Thymus (tissue), 14 donors: ENCODE measurements at places on chromosomes 6 and 20. TPM values are rescaled to one million over a fixed set of nuclear protein-coding genes. Genes with fewer than 3 reads are reported as not detected.
A peak's percentile ranks its signal among the peaks of the same experiment; 100 is the strongest.

DNA sequence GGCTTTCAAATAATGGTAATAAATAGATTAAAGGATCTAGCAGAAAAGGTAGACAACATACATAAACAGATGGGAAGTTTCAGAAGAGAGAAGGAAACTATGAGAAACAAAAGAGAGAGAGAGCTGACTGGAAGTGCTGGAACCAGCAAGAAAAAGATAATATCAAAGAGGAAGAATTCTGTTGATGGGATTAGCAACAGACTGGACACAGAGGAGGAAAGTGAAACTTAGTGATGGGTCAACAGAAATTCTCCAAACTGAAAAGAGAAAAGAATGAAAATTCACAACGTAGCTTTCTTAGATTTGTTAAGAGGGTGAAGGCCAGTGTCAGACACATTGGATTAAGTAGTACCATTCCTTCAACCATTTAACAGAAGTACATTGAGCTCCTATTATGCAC lies 48.3 kb upstream of the SIRPA start:
- DNase-seq = no peak

- no peak for DNase-seq
Observed at GRCh38 chr20:49345524-49345923, 67.7 kb upstream of the ZNFX1 start.

GRCh38 chr20:54680872-54681619 lies 205.7 kb downstream of the DOK5 start:
- peak; percentile 29 for DNase-seq

DNA sequence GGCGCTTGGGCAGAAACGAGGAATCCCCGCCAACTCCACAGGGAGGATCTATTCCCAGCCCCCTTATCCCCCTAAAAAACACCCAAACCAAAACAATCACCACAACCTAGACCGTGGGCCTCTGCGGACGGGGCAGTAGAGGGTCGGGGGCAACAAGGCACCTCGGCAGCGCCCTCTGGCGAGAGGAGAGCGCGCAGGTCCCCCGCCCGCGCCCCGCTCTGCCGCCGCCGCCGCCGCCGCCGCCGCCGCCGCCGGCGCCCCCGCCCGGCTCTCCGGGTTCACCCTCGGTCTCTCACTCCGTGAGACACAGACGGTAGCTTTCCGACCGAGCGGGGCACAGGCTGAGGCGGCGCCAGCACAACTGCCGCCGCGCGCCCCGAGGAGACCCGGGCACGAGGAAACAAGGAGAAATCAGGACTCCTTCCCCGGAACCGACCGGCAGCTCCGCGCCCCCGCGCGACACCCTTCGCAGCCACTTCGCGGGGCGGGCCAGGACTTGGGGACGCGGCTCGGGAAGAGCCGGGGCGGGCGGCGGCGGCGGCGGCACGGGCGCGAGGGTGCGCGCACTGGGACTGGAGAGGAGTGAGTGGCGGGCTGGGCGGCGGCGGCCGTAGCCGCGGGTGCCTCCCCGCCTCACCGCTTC lies at the start of gene SLC35F1:
SLC35F1 (plus strand) TSS at position 307 of the 643 bp plus-strand sequence.
- DNase-seq = peak; percentile 14

DNA sequence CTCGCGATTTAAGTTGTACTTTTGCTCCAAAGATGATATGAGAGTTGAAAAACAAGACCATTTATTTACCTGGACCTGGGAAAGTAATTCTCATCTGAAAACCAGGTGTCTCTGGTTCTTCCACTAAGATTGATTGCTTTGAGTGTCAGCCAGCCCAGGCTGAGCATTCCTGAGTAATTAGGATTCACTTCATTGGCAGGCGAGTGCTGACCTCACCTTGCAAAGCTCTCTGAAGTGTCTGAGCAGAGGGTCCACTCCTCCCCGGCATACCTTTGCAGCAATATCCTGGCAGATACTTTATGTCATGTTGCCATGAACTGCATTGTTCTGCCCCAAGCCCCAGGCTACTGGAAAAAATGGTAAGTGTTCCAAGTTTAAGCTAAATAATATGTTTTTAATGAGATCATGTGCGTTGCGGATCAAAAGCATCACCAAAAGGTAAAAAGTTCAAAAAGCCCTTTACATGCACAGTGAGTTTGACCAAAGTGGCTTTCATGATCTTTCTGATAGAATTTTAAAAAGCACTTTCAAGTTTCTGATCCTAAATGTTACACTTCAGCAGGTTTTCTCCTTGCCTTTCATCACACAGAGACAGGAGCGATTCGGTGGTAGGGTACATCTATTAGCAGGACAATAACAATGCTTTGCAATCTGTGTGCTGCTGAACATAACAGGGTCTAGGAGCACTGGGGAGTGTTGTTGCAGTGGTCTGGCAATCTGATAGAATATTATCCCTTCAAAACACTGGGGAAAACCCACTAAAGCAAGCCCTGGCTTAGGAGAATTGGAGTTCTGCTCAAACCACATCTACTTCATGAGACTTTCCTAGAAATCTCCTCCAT lies 127.8 kb upstream of the EEF1E1 start:
- DNase-seq = no peak

GRCh38 chr6:52594221-52594620 lies 17.4 kb upstream of the TRAM2 start:
- no peak for DNase-seq

- DNase-seq = no peak
Observed at GRCh38 chr6:111462770-111463391, 20.1 kb downstream of the REV3L start.

DNA sequence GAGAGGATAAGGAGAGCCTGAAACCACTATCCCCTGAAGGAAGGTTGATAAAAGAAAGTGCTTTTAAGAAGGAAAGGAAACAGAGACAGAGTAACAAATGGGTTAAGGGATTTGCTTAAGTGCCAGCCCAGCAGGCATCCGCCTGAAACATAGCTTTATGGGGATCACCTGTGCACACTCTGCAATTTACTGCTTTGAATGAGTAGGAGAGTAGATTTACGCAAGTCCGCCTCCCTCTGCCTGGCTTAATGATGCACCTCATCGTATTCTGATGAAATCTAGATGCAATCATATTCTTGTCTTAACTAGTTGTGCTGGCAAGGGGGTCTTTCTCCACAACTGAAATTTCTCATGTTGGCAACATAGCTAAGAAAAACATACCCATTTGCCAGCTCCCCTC lies 101.1 kb upstream of the ID4 start:
- no peak for DNase-seq

DNA sequence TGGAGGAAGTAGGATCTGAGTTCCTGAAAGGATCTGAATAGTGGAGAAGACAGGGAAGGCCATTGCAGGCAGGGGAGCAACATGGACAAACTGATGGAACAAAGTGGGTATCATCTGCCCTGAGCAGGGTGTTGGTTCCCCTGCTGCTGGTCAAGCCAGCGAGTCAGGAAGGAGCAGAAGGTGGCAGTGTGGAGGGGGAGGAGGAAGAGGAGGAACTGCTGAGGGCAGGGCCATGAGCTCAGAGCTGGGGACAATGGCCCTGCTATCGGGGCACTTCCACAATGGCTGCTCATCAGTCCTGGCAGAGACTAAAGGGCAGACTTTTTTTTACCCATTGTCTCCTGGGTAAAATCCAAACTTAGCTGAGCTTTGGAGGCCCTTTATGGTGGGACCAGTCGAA lies 13.6 kb downstream of the CNBD2 start:
- no peak for DNase-seq

DNA sequence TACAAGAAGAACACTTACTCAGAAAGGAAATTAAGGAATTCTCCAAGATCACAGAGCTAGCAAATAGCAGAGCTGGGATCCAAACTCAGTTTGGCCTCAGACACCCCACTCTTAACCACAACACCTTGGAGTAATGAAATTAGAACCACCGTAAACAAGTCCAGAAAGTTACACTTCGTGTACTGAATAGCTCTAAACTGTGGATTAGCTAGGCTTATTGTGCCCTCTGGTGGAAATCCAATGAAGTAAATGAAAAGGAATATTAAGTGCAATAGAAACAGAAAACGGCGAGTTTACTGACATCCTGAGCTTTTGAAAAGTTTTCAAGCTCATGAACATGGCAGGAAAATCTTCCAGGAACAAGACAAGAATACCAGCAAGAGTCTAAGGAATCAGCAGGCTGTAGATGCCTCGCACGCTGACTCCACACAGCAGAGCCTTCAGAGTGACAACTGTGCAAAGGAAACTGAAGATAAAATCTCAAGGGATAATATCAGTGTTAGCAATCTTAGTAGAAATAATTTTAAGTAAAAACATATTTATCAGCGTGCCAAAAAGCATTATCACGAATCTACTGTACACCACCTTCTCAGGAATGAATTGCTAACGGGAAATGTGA lies 34.6 kb downstream of the FBXO5 start:
- peak; percentile 15 for DNase-seq

GRCh38 chr6:37765182-37765775 lies 54.2 kb upstream of the ZFAND3 start:
- DNase-seq = no peak

- DNase-seq = no peak
Observed at GRCh38 chr6:132713352-132714134, at the start of gene VNN1. Gene VNN1, minus strand, starts transcription at chr6:132714055. Its CDS starts 20 bp downstream, at chr6:132714035.

GRCh38 chr6:143200167-143200770 lies 139.6 kb downstream of the AIG1 start:
- DNase-seq = no peak

- peak; percentile 26 for DNase-seq
Observed at GRCh38 chr6:17707371-17707651, 586 bp upstream of the NUP153 start.

DNA sequence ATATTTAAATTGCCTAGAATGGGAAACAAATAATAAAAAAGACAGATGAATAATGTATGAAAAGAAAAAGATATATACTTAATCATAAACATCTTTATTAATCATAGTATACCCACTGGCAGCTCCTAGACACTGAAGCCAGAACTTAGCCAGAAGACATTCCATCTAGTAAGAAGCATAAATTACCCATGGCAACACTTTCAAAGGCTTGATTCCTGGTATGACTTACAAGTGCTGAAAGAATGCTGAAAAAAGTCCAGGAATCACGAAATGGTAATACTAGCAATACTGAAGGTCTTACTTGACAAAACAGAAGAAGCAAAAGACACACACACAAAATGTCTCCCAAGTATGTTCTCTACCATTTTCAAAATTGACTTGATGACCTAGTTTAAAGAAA lies 38.0 kb downstream of the RWDD2A start:
- DNase-seq = no peak

GRCh38 chr6:40845553-40845952 lies 193.5 kb downstream of the UNC5CL start:
- DNase-seq = no peak

GRCh38 chr6:34911822-34912221 lies 22.8 kb downstream of the ANKS1A start:
- no peak for DNase-seq

DNA sequence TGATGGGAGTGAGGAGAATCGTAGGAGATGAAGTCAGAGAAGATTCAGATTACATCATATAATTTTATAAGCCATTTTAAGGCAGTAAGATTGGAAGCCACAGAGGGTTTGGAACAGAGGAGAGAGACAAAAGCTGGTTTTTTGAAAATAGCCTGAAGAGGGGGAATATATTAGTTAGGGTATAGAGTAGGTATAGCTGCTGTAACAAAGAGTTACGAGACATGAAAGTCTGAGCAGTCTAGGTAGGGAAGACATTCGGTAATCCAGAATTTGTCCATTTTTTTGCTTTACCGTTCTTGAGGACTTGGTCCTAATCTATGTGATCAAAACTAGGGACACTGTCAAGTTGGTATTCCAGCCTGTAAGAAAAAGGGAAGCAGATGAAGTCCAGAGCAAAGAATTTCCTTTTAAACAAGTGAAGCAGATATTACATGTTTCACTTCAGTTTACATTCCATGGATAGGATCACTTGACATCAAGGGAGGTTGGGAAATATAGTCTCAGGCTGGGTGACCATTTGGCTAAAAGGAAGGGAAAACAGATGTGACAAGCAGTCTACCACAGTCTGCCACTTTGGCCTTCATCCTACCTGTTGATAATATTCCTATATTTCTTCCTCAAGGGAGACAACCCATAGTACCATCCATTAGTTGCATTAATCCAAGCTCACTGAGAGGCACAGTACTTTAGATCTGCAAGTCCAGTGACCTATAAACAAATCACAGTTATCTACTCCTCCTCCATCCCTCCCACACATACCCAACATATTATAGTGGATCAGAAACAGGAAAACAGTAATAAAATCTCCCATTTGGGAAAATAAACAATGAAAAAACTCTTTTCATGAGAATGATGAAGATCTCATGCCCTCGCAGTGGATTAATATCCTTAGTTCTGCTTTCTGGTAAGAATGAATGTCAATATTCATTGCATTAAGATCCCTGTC lies 10.2 kb downstream of the FAM135A start:
- DNase-seq = no peak

DNA sequence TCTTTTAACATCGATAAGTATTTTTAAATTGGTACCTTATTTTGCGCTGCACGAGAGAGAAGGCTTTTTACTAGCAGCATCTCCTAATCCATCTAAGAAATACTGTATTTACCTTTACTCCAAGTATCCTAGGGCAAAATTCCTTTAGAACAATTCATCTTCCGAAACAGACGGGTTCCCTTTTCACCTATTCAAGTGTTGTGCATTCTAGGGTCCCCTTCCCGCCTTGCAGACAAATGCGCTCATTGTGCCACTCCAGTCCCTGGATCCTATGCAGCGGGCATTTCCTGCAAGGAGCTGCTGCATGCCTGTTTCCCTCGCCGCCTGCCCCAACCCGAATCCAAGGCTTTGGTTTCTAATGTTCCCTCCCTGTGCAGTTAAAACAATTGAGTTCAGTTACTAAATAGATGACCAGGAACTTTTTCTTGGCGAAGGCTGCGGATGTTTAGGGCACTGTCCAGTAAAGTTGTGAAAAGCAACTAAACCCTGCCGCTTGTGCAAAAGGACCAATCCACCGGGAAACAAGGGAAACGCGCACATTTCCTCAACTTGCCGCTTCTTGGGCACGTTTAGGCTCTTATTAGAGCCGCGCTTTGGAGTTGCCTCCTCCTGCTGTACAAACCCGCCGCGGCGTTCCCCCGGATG lies 556 bp upstream of the SCAF8 start:
- DNase-seq = peak; percentile 55

- no peak for DNase-seq
Observed at GRCh38 chr20:63253438-63254231, 628 bp downstream of the NKAIN4 start.

GRCh38 chr20:59667981-59668515 lies 63.7 kb downstream of the PHACTR3 start:
- no peak for DNase-seq

DNA sequence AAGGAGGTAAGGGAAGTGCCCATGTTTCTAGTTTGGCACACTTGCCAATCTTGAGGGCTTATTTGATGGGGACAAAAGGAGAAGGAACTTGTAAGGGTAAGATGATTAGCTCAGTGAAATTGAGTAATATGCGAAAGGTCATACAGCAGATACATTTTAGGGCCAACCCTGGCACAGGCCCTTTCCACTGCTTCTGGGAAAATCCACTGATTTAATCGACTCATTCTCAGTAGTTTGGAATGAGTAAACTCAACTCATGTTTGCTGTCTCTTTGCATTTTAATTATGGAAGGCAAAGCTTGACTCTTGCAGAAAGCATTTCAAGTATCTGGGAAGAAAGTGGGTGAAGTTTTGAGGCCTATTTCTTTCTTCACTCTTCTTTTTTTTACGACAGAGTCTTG lies 20.0 kb downstream of the PHF20 start:
- DNase-seq = no peak

Gene MMP24
- polyA plus RNA-seq = 0.11 TPM

Gene TSPO2
- polyA plus RNA-seq = 0.09 TPM

Gene TNFRSF6B
- 34.7 TPM for polyA plus RNA-seq

Gene FOXC1
- polyA plus RNA-seq = 17.3 TPM

Gene ANKEF1
- 3.2 TPM for polyA plus RNA-seq

Gene PGBD1
- polyA plus RNA-seq = 4.5 TPM

Gene FAM83C
- polyA plus RNA-seq = 0.14 TPM

Gene GATA5
- polyA plus RNA-seq = 0.07 TPM
